ENCODE measurements at places on chromosomes 2 and 18.

- no peak for DNase-seq
Measured at GRCh38 chr2:108884619-108885018, 98.0 kb downstream of the CCDC138 start.

DNA sequence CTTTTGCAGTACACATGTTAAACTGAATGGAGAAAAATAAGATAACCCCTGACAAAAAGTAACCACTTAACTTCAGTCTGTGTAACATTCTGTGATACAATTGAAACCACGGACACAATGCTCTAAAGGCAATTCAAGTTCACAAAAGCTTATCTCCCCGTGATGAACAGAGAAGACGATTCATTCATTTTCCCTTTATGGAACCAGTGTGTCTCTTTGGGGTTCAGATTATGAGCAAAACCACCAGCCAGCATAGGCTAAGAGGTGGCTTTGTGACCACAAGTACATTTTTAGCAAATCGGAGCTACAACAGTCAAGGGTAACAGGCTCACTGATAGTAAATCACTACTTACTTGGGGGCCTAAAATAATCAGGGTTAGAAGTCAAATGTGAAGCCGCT, 120.6 kb upstream of the SMAD7 start:
- no peak for DNase-seq

GRCh38 chr2:140808820-140809219, 1322.0 kb downstream of the LRP1B start:
- DNase-seq = no peak

- DNase-seq = no peak
Measured at GRCh38 chr2:190627448-190628412, 21.2 kb upstream of the NAB1 start.

DNA sequence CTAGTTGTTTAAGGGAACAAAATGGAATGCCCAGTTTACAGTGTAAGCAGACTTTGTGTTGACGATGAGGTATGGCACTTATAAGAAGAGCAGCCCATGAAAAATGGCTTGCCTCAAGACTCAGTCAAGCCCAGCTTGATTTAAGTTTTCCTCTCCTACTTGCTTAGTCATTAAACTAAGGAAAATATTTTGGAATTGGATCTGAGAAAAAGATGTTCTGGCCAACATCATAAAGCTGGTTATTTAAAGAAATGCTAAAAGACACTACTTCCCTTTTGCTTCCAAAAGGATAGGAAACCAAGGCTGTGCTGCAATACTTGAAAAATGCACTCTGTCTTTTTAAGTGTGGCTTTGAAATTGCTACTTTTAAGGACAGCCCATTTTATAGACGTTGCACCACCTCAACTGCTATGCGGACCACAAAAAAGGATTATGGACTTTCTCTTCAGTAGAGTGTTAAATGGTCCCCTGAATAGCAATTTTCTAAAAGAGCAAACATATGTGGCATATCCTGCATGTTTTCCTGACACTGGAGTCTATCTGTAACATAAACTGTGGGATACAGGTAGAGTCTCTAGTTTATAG, 32.1 kb downstream of the CCDC141 start:
- no peak for DNase-seq

- peak; percentile 43 for DNase-seq
Measured at GRCh38 chr2:119862127-119862889, 102.6 kb downstream of the PTPN4 start.

GRCh38 chr2:207694811-207695281, 16.6 kb upstream of the CCNYL1 start:
- no peak for DNase-seq

DNA sequence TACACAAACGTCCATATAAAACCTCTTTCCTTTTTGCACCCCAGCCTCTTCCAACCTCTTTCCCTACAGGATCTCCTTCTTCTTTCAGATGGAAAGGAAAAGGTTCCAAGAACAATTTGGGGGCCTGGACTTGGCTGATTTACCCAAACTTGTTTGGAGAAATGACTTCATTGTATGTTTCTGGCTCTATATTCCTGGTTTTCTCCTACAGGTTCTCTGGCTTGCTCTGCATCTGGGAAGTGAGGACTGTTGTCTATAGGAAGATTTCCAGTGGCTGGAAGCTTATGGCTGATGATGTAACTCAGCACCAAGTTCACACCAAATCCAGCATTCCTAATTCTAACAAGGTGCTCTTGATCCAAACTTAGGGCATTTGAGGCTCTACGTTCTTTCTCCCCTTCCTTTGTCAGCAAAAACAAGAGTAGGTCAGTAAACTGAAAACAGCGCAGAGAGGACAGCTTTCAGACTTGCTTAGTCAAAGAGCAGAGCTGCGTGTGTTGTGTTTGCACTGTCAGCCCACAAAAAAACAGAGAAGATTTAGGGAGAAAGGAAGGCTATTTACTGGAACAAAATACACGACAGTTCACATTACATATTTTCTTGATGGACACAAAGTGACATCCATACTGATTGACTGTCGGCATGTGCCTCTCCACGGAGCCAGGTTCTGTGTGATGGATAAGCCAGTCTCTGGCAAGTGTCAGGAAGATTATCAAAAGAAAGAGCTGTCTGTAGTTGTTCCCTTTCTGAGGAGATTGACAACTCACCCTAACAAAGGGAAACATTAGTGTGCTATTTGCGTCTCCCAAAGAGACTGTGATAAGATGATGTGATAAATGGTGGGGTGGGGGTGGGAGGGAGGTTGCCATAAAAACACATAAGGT, 39.7 kb downstream of the CDCA7 start:
- DNase-seq = no peak

GRCh38 chr2:56676966-56677365, 493.2 kb downstream of the CCDC85A start:
- DNase-seq = no peak

GRCh38 chr2:44362207-44363015, 664 bp downstream of the CAMKMT start:
- peak; percentile 42 for DNase-seq

- peak; percentile 3 for DNase-seq
Measured at GRCh38 chr2:134391751-134392160, 137.9 kb downstream of the MGAT5 start.

DNA sequence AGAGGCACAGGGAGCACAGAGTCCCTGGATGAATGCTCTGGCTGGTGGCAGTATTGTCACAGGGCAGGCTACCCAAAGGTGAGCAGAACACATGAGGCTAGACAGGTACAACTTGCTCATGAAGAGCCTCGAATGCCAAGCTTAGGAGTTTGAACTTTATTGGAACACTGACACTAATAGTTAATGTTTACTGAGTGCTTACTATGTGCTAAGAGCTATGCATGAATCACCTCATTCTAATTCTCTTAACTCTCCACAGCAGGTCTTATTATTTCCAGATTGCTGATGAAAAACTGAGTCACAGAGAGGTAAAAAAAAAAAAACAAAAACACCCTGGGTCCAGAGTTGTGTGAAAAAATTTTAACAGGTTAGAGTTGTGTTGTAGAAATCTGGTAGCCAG, 6.1 kb upstream of the EMX1 start:
- no peak for DNase-seq

GRCh38 chr2:233761040-233761769, 1.1 kb downstream of the UGT1A1 start:
- DNase-seq = no peak

DNA sequence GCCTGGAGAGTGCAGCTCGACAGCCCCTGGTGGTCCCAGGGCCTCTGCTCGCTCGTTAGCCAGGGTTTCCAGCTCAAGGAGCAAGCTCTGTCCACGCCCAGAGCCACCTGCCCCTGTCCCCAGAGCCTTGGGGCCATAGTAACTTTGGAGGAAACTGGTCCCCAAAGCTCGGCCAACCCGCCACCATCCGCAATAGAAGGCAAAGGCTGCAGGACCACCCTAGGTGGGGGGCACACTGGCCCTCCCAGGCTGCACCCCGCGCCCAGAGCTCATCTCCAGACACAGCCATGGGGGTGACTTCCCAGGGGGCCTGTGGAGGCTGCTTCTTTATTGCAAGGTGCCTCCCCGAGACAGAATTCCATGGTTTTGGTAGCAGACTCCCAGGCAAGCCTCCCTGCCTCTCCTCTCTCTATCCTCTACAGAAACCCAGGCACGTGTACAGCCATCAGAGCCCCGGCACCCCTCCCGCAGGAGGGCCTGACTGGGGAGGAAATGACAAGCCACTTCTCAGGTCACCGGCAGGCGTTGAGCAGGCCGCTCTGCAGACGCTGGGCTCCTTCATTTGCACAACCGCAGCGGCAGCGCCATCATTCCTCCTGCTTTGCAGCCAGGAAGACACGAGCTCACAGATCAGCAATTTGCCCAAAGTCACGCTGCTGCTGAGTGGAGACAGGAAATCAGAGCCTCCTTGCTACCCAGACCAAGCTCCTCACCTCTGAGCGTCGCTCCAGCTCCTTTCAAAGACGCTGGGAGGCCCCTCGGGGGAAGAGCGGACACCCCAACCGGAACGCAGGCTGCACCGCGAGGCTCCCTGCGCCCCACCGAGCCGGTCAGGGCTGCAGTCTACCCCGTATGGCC, 80.2 kb downstream of the NDUFA10 start:
- DNase-seq = peak; percentile 21

GRCh38 chr2:221908518-221908917, 336.4 kb upstream of the EPHA4 start:
- no peak for DNase-seq

DNA sequence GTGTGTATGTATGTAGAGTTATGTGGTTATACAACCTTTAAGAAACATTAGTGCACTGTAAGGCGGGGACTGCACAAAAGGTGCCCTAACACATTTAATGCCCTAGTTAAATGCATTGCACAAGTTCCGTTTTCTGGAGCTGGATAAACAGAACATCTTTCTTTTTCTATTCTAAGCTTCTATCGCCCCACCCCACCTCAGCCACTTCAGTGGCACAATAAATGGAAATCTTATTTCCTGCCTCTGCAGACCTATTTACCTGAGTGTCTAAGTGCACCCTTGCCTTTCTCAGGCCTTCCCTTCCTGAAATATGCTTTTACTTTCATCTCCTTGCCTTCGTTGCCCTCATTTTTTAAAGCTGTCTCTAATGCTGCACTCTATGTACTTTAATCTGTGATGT, 123.5 kb downstream of the TANC1 start:
- DNase-seq = peak; percentile 26

DNA sequence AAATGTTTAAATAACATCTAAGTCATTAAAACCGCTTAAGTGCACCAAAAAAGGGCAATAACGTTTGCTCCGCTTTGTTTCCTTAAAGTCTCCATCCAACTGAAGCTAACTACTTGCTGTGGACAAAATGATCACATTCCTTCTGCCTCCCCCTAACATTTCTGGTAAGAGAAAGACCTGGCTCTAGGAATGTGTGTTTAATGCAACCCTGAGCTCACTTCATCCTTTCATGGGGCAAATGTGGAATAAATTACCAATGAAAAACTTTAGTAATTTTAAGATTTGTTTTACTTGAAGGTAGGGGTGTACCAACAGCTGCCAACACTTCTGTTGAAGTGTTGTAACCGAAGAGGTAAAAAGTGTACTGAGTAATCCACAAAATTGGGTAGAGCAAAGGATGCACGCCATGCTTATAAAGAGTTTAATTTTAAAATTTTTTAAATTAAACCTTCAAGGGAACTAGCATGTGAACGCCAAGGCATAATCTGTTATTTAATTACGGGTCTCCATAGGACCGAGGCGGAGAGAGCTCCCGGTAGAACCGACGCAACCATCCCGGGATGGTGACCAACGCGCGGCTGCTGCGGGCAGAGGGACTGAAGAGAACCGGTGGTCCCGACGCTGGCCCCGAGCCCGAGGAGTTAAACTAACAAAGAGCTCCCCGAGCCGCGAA, 1.1 kb downstream of the HNRNPLL start:
- DNase-seq = no peak

- no peak for DNase-seq
Measured at GRCh38 chr2:75491129-75491753, 69.5 kb downstream of the EVA1A start.

DNA sequence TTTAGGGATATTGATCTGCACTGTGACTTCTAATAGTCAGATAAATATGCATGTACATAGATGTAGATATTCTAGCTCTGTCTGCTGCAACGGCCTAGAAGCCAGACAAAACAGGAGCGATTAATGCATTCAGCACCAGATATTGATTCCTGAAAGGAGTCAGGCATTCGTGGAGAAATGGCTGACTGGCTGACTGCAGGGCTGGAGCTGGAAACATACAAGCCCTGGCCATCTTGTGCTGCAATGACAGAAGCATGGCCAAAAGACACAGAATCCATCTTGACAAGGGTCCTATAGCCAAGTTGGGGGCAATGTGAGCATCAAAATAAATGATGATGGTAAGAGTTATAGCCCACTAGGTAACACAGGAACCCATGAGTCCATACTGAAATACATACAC, 231.5 kb upstream of the KLHL29 start:
- DNase-seq = no peak

- no peak for DNase-seq
Measured at GRCh38 chr2:241179899-241180298, 8.6 kb upstream of the ANO7 start.

GRCh38 chr2:27833931-27834330, 56.3 kb downstream of the RBKS start:
- no peak for DNase-seq

DNA sequence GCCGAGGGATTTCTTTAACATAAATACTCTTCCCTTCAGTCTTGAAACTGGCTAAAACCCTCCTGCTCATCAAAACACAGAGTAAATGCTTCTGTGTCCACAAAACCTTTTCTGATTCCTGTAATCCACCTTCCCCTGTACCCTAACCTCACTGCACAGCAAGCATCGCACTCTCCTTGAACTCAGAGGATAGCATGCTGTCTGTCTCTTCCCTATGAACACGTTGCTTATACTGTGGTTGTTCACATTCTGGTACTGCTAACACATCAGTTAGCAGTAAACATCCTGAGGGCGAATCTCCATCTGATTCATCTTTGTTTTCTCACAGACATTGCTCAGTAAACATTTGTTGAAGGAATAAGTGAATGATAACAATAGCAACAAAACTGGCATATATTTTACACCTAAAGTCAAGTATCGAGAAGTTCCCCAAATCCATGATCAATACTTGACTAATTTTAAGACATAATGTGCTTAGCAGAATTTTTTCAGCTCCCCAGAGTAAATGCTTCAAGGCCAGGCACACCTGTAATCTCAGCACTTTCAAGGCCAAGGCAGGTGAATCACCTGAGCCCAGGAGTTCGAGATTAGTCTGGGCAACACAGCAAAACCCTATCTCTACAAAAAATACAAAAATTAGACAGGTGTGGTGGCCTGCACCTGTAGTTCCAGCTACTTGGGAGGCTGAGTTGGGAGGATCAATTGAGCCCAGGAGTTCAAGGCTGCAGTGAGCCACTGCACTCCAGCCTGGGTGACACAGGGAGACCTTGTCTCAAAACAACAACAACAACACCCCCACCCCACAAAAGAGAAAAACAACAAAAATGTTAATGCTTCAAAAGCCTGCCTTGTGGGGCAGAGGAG, 45.6 kb upstream of the LPIN2 start:
- peak; percentile 67 for DNase-seq

DNA sequence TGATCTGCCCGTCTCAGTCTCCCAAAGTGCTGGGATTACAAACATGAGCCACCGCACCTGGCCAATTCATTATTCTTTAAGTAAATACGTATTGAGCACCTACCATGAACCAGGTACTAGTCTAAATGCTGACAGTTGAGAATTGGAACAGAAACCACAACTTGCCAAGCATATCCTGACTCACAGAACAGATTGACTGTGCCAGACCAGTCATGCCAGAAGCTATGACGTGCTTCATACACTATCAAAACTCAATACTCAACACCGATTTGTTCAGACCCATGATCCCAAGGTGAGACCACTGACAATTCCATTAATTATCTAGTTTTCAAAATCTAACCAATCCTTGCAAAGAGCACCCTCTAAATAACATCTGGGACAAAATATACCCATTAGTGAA, 148.6 kb downstream of the B3GNT2 start:
- no peak for DNase-seq
